Hematopoietic multipotent progenitor cell (in vitro differentiated cells): ENCODE measurements at places on chromosomes 3 and 15.

DNA sequence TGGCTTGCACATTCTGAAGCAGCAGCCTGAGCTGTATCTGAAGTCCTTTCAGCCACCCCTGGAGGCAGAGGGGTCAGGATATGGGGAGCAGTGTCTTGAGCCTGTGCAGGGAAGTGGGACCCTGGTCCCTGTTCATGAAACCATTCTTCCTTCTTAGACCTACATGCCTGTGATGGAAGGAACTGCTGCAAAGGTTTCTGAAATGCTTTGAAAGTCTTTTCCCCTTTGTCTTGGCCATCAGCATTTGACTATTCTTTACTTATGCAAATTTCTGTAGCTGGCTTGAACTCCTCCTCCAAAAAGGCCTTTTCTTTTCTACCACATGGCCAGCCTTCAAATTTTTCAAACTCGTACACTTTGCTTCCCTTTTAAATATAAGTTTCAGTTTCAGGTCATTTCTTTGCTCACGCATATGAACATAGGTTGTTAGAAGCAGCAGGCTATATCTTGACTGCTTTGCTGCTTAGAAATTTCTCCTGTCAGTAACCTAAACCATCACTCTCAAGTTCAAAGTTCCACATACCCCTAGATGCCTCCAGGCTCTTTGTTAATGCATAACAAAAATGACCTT is 62.3 kb downstream of the GALK2 start:
- DNase-seq: no peak

- DNase-seq: no peak
Measured at GRCh38 chr15:88509321-88509720, 37.2 kb downstream of the DET1 start.

DNA sequence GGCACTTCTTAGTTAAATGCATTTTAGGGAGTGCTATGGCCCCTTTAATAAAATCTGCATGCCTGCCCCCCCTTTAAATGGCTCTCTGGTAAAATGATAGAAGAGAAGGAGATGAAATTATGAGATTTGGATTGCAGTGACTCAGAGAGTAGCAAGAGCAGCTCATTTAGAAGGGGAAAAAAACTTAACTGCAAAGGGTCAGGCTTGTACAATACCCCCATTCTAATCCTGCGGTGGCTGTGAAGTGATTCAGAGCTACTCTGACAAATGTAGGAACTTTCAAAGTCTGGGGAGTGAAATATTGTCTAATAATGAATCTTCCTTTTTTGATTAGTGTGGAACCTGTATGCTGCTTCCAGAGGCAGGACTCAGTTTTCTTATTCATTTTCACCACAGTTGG is 44.1 kb upstream of the TBC1D23 start:
- no peak for DNase-seq

DNA sequence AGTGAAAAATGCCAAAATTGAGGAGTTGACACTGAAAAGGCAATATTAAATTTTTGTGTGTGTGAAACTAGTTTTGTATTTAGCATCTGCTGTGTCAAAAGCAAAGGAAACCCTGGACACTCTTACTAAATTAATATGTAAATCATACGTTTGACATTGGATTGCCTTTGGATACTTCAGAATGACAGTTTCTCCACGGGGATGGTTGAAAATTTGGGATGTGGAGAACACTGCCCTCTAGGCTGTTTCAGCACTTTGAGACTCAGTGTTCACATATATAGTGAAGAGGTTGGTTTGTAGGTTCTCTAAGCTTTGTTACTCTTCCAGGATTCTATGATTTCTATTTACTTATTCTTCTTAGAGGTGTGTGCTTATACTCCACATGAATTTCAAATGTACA is 3.0 kb downstream of the ROBO2 start:
- no peak for DNase-seq

GRCh38 chr3:96434651-96435050 is 379.7 kb upstream of the EPHA6 start:
- no peak for DNase-seq

DNA sequence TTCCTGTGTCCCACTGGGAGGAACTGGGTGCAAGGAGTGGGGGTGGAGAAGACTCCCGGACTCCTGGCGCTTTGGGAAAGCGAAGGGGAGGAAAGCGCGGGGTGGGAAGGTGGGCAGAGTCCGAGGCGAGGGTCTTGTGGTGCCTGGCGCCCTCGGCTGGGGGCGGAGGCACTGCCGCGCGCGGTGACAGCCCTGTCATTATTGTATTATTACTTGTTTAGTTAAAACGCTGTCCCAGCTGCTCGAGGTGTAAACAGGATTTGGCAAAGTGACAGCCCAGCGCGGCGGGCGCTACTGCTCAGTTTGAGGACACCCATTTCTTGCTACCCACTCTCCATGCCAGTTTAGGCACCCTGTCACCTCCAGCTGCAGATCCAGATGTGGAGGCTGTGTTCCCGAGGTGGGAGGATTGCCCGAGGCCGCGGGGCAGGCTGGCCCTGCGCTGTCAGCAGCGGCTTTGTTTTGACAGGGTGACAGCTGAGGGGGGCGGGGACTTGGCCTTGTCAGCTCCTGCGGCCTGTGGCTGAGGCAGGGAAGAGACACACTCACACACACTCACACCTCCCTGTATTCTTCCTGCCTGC is 1.0 kb downstream of the KAT2B start:
- peak; percentile 74 for DNase-seq

- no peak for DNase-seq
Measured at GRCh38 chr15:79243723-79244122, 38.8 kb upstream of the ANKRD34C start.

DNA sequence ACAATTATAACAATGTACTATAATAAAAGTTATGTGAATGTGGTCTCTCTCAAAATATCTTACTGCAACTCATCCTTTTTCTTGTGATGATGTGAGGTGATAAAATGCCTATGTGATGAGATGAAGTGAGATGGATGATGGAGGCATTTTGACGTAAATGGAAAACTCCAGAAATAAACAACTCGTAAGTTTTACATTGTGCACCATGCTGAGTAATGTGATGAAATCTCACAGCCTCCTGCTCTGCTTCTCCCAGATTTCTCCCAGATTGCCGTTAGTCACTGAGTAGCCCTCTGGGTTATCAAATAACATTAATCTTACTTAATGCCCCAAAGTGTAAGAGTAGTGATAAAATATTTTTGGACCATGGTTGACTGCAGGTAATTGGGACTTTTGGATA is 64.8 kb upstream of the SLCO2A1 start:
- no peak for DNase-seq

DNA sequence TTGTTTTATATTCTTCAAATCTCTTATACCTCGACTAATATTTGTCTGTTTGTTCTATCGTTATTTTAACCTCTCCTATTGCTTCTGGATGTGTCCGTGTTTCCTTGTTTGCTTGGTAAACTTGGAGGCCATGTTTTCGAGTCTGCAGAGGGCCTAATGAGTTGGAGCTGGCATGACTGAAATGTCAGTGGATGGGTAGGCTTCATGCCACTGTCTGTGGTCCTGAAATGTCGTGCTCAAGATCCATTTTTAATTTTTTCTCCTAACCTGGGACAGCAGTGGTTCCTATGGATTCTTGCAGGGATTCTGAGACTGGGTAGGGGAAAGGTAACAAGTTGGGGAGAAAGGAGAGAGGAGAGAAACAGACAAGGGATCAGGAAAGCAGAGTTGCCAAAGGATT is 18.8 kb upstream of the GASK1A start:
- DNase-seq: no peak

DNA sequence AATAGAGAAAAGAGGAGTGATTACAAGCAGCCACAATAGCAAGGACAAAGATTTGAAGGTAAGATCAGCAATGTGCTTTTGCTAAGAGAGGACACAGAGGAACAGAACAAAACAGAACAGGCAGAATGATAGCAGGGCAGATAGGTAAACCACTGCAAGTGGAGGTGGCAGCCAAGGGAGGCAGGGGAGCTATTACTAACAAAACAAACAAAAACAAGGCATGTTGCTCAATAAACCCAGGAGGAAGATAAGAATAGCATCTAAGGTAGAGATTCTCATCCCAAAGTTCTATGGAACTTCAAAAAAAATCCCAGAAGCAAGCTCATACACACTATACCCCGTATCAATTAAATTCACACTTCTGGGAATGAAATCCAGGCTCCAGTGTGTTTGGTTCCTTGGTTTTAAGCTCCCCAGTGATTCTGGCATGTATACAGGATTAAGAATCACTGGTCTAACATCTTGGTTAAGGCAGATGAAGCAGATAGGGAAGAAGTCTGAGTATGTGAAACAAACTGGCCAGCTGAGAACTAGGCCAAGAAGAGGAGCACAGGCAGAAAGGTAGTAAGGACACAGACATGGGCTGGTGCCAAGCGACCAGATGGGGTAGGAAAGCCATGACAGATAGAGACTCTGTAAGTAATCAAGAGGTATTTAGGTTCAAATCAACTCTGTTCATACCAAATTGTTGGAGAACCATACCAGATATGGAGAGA is 189.2 kb downstream of the DTWD1 start:
- DNase-seq: no peak

- DNase-seq: no peak
Measured at GRCh38 chr3:179348325-179349013, 960 bp downstream of the MFN1 start.

DNA sequence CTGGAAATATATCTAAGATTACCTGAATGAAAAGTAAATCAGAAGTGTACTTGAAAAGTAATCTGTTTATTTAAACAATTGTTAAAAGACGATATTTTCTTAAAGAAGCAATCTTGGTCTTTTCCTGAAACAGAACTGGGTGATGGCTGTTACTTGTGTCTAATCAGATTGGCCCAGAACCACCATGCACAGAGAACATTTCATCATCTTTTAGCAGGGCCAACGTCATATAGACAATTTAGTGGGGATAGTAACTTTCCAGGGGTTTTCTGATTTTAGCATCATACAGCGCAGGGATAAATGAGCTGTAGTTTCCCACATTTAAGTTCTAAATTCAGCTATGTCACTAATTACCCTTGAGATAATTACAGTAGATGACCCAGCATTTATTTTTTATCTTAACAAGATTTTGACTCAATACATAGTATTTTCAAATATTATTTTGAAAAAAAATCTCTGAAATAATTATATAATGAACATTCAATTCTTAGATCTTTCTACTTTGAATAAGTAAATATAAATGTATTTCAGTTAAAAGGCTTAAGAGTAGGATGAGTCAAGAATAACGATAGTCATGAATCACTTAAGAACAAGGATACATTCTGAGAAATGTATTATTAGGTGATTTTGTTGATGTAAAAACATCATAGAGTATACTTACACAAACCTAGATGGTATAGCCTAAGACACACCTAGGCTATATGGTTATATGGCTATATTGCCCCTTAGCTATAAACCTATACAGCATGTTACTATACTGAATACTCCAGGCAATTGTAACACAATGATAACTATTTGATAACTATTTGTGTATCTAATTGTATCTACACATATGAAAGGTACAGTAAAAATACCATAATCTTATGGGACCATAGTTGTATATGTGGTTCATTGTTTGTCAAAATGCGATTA is 103.8 kb upstream of the MME start:
- no peak for DNase-seq

GRCh38 chr3:46411271-46411670 is 4.2 kb downstream of the CCRL2 start:
- DNase-seq: no peak

GRCh38 chr15:101476756-101477155 is 12.8 kb downstream of the PCSK6 start:
- no peak for DNase-seq

DNA sequence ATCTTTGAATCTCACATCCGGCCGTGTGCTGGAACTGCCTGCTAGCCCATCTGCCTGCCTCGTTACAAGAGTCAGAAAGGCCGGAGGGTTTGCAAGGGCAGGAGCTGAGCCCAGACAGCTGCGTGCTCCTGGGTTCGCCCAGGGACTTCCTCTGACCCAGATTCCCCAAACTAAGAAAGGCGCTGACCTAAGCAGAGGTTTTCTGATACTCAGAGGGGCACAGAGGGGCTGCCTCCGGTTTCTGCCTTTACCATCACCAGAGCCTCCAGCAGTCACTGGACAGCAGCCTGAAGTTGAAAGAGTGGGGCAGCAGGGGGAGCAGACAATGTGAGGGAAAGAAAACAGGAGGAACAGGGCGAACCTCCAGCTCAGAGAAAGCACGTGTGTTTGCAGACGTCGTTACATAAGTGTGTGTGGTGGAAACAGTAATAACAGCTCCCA is 33.4 kb upstream of the RAD18 start:
- no peak for DNase-seq

DNA sequence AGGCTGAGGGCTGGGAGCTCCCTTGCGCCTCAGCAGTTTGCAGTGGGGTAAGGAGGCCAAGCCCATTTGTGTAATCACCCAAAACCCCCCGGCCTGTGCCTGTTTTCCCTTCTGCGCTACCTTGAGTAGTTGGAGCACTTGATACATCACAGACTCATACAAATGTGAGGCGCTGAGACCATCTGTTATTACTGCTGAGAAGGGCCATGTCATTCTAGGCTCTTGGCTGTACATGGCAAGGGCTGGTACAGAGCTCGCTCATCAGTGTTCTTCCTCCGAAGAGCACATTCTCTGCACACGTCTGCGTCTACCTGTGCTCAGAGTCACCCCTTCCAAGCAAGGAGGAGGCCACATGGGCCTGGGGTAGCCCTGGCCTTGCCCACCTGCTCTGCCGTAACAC is 9.3 kb downstream of the PLA2G4B start:
- DNase-seq: no peak

- DNase-seq: no peak
Measured at GRCh38 chr3:179391906-179392305, 44.4 kb downstream of the MFN1 start.

DNA sequence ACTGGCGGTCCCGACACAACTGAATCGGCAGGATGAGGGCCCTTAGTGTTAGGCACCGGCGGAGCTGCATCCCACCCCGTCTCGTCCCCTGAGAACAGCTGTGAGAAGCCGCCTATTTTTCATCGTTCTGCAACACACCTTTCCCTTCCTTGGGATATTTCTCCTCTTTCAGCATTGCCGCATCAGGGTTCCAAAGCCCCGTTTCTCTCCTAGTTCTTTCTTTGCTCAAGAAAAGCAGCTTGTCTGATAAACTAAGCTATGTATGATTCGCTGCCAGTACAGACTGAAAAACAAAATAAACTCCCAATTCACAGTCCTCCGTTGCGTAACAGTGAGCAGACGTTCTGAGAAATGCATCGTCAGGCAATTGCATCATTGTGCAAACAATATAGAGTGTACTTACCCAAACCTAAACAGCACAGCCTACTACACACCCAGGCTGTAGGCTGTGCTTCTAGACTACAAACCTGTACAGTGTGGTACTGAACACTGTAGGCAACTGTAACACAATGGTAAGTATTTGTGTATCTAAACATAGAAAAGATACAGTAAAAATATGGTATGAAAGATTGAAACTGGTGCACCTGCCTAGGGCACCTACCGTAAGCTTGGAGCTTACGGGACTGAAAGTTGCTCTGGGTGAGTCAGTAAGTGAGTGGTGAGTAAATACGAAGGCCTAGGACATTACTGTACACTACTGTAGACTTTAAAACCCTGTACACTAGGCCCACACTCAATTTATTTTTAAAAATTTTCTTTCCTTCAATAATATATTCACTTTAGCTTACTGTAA is 8.9 kb upstream of the ADAMTS17 start:
- DNase-seq: no peak
